ENCODE measurements at places on chromosomes 7 and 10. TPM values are rescaled to one million over a fixed set of nuclear protein-coding genes. Genes with fewer than 3 reads are reported as not detected.

Gene CDHR1
- 5.1 TPM for total RNA-seq

Gene GRID1
- 0.60 TPM for total RNA-seq

Gene CLEC2L
- total RNA-seq, result not detected

Gene GPRIN2
- 5.7 TPM for total RNA-seq

Gene CNNM1
- 0.36 TPM for total RNA-seq

Gene POLR2J2
- 5.1 TPM for total RNA-seq

Gene COL1A2
- 12,302 TPM for total RNA-seq

Gene TMEM273
- not detected for total RNA-seq

Gene KIF5B
- 134 TPM for total RNA-seq

Gene CLDN15
- 7.6 TPM for total RNA-seq

Gene GIMAP1
- total RNA-seq, result not detected

Gene NEUROD6
- not detected for total RNA-seq

Gene AKR1E2
- total RNA-seq, result 4.9 TPM

Gene BBS9
- 16.5 TPM for total RNA-seq

Gene XRCC2
- 0.95 TPM for total RNA-seq

Gene UBE3C
- 58.9 TPM for total RNA-seq

Gene CASTOR2
- total RNA-seq, result 10.3 TPM

Gene LEP
- not detected for total RNA-seq

Gene HOXA5
- not detected for total RNA-seq

Gene LBX1
- not detected for total RNA-seq

Gene NUDT13
- total RNA-seq, result 2.0 TPM

Gene ELAPOR2
- 15.8 TPM for total RNA-seq

Gene WASHC2C
- 45.6 TPM for total RNA-seq

Gene MYL10
- total RNA-seq, result 5.1 TPM

Gene DLX5
- total RNA-seq, result 0.77 TPM

Gene RINT1
- total RNA-seq, result 18.0 TPM
